ENCODE measurements at places on chromosomes 11 and 22.

DNA sequence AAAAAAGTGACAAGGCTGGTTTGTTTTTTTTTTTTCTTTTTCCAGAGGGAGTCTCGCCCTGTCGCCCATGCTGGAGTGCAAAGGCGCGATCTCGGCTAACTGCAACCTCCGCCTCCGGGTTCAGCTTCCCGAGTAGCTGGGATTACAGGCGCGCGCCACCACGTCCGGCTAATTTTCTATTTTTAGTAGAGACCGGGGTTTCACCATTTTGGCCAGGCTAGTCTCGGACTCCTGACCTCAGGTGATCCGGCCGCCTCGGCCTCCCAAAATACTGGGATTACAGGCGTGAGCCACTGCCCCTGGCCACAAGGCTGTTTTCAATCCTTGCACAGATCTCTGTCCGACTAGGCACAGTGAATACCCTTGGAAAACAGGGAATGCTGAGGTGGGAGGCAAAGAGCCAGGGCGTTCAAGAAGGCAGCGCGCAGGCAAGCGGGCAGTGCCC is 566 bp downstream of the ATP6V1E1 start:
- DNase-seq = no peak

- DNase-seq = no peak
Measured at GRCh38 chr11:28951191-28951590, 843.0 kb downstream of the METTL15 start.

DNA sequence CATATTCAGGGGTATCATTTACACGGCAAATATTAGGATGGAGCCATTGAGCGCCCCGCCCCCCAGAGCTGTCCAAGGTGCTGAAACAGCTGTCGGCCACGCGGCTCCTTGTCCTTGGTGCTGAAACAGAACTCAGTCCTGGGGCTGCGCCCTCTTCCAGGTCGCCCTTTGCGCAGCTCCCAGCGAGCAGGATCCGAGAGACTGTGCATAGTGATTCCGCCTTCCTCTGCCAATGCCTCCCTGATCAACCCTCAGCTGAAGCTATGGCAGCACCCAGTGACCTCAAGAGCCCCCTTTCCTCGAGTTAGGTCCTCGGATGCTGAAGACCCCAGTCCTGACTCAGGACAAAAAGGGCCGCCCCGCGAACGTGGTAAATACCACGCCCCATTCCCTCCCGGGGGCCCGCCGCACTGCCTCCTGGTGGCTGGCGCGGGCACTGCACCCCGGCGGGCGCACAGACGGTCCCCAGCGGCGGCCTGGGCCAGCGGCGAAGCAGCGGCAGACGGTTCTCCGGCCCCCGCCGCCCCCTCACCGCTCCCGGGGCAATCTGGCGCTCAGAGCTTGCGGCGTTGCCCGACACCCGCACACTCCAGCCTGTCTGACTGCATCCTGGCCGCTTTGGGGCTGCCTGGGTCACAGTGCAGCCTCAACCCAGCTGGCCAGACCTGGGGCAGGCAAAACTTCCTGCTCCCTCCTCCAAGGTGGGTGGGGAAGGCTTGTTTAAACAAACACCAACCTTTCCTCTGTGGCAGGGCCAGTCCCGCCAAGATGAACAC is 13.4 kb downstream of the SYT7 start:
- peak; percentile 92 for DNase-seq

- no peak for DNase-seq
Measured at GRCh38 chr11:81993755-81994154, 739.9 kb downstream of the FAM181B start.

- no peak for DNase-seq
Measured at GRCh38 chr11:69953356-69953755, 124.8 kb upstream of the ANO1 start.

DNA sequence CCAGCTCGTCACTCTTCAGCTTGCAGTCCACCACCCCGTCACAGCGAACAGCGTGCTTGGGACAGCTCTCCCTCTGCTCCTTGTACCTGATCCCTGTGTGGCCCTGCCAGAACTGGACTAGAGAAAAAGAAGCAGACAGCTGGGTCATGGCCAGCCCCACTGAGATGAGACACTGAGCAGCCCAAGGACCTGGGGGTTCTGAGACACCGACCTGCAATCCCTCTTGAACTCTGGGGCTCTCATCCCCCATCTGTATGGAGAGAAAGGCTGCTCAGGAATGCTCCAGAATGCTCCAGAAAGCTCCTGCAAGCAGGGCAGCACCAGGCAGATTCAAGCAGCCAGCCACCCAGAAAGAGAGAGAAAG is 14.8 kb downstream of the TMPRSS13 start:
- DNase-seq = no peak

DNA sequence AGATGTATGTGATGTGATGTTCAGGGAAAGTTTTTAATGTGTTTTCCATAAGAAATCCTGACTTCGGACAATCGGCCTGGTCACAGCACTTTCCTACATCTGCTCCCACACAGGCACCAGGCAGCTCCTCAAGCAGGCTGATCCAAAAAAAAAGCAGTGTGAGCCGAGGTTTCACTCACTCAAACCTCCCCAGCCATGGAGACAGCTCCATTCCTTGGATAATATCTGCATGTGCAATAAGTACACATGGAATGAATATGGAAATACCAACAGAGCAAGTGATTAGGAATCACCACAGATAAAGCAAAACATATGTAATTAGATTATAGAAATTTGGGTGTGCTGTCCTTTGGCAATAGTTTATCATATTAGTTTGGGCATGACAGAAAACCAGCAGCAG is 88.8 kb upstream of the API5 start:
- no peak for DNase-seq
